ENCODE measurements at places on chromosomes 7 and 10. TPM values are rescaled to one million over a fixed set of nuclear protein-coding genes. Genes with fewer than 3 reads are reported as not detected.

The BMPER gene
- not detected for total RNA-seq

The HOXA11 gene
- total RNA-seq, result not detected

The HOXA7 gene
- not detected for total RNA-seq

DNA sequence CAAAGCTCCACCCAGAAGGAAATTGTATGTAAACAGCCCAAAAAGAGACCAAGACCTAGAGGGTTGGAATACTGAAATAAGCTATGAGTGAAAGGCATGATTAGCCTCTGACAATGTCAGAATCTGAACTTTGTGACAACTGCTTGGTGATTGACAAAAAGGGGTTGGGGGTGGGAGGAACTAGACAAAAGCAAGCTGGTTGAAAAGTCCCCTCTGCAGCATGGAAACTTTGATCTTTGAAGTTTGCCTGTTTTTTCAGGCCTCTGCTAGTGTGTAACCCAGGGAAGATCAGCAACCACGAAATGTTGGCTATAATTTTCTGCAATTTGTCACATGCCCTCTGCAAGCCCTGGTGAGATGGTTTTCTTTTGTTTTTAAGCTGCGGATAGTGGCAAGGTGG, 104.8 kb upstream of the SLC25A13 start:
- no peak overlapping the region for H3K4me3 ChIP-seq
- H3K36me3 ChIP-seq, result no peaks in the 10 kb centered on the region
- no peak for DNase-seq
- H3K27ac ChIP-seq, result no peak overlapping the region
- peaks cover 3% of the 10 kb centered on the region for H3K27me3 ChIP-seq

GRCh38 chr10:63522277-63522687, 1.1 kb downstream of the REEP3 start:
- H3K4me3 ChIP-seq, result peak overlapping the region; percentile 87
- peak overlapping the region; percentile 81 for H3K27ac ChIP-seq
- no peaks in the 10 kb centered on the region for H3K36me3 ChIP-seq
- DNase-seq, result no peak
- H3K27me3 ChIP-seq, result no peaks in the 10 kb centered on the region

GRCh38 chr7:112566442-112567324, 85.9 kb downstream of the LSMEM1 start:
- no peaks in the 10 kb centered on the region for H3K4me1 ChIP-seq
- H3K36me3 ChIP-seq, result no peaks in the 10 kb centered on the region
- H3K27ac ChIP-seq, result no peak overlapping the region
- no peak overlapping the region for H3K4me3 ChIP-seq
- H3K27me3 ChIP-seq, result no peaks in the 10 kb centered on the region

DNA sequence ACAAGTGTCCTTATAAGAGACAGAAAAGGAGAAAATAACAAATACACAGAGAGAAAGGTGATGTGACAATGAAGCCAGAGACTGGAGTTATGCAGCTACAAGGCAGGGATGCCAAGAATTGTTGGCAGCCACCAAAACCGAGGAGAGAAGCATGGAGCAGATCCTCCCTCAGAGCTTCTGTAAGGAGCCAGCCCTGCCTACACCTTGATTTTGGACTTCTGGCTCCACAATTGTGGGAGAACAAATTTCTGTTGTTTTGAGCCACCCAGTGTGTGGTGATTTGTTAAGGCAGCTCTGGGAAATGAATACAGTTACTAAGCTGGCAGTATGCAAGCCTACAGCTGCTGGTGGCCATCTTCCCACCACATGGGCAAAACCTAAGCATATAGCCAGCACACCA, 163.6 kb downstream of the GRM8 start:
- no peaks in the 10 kb centered on the region for H3K4me1 ChIP-seq
- no peaks in the 10 kb centered on the region for H3K36me3 ChIP-seq
- no peak for DNase-seq
- no peaks in the 10 kb centered on the region for H3K27me3 ChIP-seq
- H3K27ac ChIP-seq, result no peak overlapping the region

DNA sequence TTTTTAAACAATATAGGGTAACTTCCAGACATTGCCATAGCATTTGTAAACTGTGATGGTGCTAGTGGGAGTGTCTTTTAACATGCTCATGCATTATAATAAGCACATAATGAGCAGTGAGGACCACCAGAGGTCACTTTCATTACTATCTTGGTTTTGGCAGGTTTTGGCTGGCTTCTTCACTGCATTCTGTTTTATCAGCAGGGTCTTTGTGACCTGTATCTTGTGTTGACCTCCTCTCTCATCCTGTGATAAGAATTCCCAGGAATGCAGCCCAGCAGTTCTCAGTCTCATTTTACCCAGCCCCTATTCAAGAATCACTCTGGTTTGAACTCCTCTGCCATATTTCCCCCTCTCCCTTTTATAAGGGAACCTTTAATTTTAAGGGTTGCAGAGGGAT, 91.3 kb downstream of the ZNF467 start:
- no peak overlapping the region for H3K27ac ChIP-seq
- H3K36me3 ChIP-seq, result no peaks in the 10 kb centered on the region
- no peak for DNase-seq

GRCh38 chr10:50990568-50991455, 83.5 kb upstream of the PRKG1 start:
- H3K27me3 ChIP-seq, result peaks cover 43% of the 10 kb centered on the region
- no peak overlapping the region for H3K4me3 ChIP-seq

DNA sequence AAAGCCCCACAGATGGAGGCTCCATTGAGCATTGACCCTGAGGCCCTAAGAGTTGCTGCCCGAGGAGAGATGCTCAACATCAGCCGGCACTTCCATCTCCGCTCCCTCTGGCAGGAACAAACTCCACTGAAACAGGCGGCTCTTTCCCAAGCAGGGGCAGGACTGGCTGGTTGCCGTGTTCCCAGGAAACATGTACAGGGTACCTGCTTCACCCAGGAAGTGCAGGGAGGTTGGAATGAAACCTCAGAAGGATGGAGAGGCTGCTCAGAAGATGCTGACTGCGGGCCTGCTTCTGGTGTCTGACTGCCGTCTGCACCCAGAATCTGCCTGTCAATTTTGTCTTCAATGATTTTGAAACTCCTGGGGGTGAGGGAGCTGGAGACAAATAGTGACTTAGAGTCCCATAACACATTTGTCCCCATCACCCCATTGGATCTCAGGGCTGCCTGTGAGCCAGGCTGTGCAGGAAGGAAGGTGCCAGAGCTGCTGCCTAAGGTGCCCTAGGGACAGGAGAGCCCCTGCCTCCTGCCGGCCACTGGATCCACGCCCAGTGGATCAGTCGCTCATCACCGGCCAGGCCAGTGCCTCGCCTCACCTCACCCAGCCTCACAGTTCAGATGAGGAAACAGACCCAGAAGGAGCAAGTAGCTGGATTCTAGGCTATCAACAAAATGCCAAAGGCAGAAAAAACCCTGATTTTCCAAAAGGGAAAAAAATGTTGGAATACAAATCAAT, 237.3 kb downstream of the PTPRN2 start:
- no peaks in the 10 kb centered on the region for H3K36me3 ChIP-seq
- H3K4me1 ChIP-seq, result no peaks in the 10 kb centered on the region

DNA sequence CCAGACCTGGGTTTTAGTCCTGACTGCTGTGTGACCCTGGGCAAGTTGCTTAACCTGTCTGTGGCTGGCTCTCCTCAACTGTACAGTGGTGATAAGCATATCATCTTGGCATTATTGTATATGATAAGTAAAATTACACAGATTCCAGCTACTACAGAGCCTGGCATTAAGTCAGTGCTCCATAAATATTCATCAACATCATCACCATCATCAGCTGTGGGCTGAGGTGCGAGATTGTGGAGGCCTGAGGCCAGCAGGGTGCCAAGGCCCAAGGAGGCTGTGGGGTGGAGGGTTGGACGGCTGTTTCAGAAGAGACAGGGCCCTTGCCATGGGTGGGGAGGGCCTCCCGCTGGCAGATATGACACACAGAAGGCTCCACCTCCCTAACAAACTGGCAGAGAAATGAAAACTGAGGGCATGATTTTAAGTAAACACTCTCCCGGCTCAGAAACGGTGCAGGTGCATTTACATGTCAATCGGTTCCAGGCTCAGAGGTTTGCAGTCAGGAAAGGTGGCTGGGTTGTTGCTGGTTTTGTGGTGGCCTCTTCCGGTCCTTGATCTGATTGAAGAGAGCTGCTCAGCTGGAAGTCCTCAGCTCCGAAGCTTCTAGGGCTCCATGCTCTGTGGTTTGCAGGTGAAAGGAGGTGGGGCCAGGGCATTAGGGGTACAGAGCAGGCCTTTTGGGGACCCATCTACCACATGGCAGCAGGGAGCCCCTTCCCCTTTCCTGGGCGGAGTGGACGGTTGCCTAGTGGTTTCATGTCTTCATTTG, 10.2 kb downstream of the CRYGN start:
- H3K27me3 ChIP-seq, result no peaks in the 10 kb centered on the region
- H3K4me3 ChIP-seq, result no peak overlapping the region
- H3K36me3 ChIP-seq, result no peaks in the 10 kb centered on the region
- H3K4me1 ChIP-seq, result peaks cover 78% of the 10 kb centered on the region
- H3K27ac ChIP-seq, result peak overlapping the region; percentile 58

Data from CD4-positive, alpha-beta T cell (primary cell).